ENCODE measurements at places on chromosomes 12 and 14. TPM values are rescaled to one million over a fixed set of nuclear protein-coding genes. Genes with fewer than 3 reads are reported as not detected.

Gene TM7SF3
- 36.7 TPM for total RNA-seq

Gene RASSF9
- not detected for total RNA-seq

Gene NPFF
- total RNA-seq: not detected

GRCh38 chr14:78611796-78612571 lies 441.8 kb downstream of the NRXN3 start:
- no peak for DNase-seq
- no peaks in the 10 kb centered on the region for H3K4me1 ChIP-seq
- H3K4me3 ChIP-seq: no peak overlapping the region

GRCh38 chr14:71533390-71533789 lies 398.8 kb upstream of the RGS6 start:
- H3K4me1 ChIP-seq: peaks cover 12% of the 10 kb centered on the region
- no peaks in the 10 kb centered on the region for H3K27me3 ChIP-seq
- H3K27ac ChIP-seq: no peak overlapping the region
- DNase-seq: no peak
- peaks cover 15% of the 10 kb centered on the region for H3K36me3 ChIP-seq
- no peak overlapping the region for H3K4me3 ChIP-seq

DNA sequence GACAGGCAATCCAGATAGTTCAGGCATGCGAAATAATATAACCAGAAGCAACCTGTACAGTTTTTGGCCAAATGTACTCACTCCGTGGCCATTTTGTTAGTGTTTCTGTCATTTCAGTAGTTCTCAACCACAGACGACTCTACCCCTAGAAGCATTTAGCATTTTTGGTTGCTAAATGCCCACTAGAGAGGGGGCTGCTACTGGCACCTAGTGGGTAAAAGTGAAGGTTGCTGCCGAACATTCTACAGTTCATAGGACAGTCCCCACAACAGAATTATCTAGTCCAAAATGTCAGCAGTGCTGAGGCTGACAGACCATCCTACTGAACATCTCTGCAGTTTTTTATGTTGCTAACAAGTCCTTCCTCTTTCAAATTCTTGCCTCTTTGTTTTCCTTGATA lies 107.4 kb downstream of the TSHR start:
- no peak overlapping the region for H3K27ac ChIP-seq
- no peaks in the 10 kb centered on the region for H3K4me1 ChIP-seq
- DNase-seq: peak; percentile 54

DNA sequence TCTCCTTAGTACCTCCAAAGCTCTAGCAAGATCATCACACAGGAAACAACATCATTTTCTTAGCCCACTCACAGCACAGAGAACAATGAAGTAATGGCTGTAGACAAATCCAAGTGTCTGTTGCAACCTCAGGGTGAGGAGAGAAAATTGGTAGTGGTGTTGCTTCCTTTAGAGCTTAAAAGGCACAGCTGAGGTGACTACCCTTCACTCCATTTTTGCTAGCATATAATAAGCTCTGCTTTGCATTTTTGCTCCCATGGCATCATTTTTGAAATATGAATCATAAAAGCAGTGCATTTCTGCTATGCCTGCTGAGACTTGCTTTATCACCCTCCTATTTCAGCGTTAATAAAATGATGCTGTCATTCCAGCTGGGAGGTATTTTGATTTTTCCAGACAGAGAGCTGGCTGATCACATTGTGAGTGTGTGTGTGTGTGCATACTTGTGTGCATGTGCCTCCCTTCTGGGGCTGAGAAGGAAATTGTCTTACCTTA lies 18.5 kb upstream of the PCNX1 start:
- H3K36me3 ChIP-seq: no peaks in the 10 kb centered on the region
- peaks cover 71% of the 10 kb centered on the region for H3K4me1 ChIP-seq
- no peak overlapping the region for H3K4me3 ChIP-seq
- no peak overlapping the region for H3K27ac ChIP-seq
- no peak for DNase-seq

GRCh38 chr12:59408431-59408830 lies 187.4 kb upstream of the SLC16A7 start:
- peaks cover 2% of the 10 kb centered on the region for H3K27me3 ChIP-seq
- H3K4me1 ChIP-seq: peaks cover 16% of the 10 kb centered on the region
- no peaks in the 10 kb centered on the region for H3K36me3 ChIP-seq
- no peak overlapping the region for H3K27ac ChIP-seq
- H3K4me3 ChIP-seq: no peak overlapping the region
- no peak for DNase-seq
